Mucosa of descending colon (tissue), 3 donors: ENCODE measurements at places on chromosomes 2 and 18.

- DNase-seq: no peak
Observed at GRCh38 chr18:26057344-26057773, 33.1 kb downstream of the SS18 start.

- no peak for DNase-seq
Observed at GRCh38 chr18:46252759-46253158, 148.6 kb downstream of the HAUS1 start.

- DNase-seq: no peak
Observed at GRCh38 chr2:9110893-9111569, 95.6 kb upstream of the ASAP2 start.

DNA sequence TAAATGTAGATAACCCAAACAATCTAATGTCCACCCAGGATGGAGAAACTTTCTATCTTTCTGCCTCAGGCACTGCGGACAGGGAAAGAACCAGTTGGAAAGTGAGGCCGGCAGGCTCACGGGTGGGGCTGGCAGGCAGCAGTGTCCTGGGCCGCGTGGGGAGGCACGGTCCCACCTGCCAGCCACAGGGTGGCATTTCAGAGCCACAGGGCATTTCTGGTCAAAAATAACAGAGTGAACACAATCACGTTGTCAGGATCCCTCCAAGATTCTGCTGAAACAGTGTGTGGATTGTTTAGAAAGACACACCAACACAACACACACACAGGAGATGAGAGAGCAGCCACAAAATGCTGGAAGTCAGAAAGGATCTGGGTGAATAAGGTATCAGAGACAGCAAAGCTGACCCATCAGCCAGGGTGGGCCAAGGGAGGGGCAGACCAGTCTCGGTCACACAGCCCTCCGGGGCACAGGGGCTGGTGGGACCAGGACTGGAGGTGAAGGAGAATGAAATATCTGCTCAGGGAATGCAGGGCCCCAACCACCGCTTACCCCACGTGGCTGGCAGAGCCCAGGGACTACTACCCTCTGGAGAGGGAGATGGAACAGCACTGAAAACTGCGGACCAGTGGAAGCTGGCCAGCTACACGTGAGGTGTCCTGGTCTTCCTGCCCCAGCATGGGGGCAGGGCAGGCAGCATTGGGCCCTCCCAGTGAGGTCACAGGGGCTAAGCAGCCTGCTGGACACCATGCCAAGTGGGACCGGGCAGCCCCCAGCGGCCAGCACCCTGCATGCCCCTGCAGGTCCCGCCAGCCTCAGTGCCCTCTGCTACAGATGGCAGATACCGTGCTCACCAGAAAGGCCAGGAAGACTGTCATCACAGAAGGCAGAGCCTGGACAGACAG is 173.9 kb downstream of the HDAC4 start:
- DNase-seq: no peak

GRCh38 chr2:144159240-144159639 is 360.7 kb downstream of the ZEB2 start:
- no peak for DNase-seq

DNA sequence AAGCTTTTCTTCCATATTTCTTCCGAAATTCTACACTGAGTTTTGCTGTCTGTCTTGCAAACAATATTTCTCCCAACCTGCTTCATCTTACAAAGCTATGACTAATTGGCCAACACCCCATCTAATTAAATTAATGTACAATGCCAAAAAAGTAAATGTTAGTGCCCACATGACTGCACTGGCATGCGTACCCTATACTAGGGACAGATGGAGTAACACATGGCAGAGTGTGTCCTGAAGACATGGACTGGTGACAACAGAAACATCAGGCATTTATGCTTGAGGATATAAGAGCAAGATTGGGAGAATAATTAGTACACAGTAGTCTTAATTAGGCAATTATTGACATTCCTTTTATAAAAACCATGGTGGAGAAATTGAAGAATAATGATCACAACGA is 66.8 kb downstream of the MREG start:
- no peak for DNase-seq

- no peak for DNase-seq
Observed at GRCh38 chr18:9380621-9381395, 46.2 kb downstream of the TWSG1 start.

- DNase-seq: no peak
Observed at GRCh38 chr2:25177211-25177611, 8.8 kb upstream of the POMC start.

DNA sequence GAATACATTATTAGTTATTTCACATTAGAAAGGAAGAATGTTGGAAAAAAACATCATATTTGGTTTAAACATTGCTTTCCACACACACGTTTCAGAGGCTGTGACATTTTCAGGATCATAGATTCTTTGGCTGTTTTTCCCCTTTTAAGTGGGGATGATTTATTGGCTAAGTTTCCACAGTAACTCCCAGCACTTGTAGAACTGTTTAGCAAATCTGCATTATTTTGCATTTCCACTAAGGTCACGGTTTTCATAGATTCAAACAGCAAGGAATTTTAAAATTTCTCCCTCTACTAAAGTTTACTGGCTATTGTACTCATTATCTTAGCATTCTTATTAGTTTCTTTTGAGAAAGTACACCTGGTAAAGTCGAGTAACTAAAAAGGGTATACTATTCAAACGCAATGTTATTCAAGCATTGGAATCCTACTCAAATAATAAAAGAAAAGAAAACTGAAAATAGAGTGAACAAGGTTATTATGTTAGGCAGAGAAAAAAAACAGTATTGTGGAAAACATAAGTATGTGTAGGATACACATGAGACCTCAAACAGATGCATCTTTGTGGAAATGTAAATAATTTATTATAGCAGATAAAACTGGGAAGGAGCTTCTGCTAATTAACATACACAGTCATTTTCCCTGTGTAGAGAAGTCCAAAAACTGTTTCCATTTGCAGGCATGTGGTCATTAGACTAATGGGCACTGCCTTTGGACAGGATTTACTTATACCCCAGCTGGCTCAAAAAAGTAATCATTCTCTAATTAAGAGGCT is 633.8 kb downstream of the NRXN1 start:
- DNase-seq: no peak

- no peak for DNase-seq
Observed at GRCh38 chr2:144067506-144067905, 452.4 kb downstream of the ZEB2 start.

- DNase-seq: no peak
Observed at GRCh38 chr2:30439296-30439695, 7.8 kb upstream of the LCLAT1 start.

DNA sequence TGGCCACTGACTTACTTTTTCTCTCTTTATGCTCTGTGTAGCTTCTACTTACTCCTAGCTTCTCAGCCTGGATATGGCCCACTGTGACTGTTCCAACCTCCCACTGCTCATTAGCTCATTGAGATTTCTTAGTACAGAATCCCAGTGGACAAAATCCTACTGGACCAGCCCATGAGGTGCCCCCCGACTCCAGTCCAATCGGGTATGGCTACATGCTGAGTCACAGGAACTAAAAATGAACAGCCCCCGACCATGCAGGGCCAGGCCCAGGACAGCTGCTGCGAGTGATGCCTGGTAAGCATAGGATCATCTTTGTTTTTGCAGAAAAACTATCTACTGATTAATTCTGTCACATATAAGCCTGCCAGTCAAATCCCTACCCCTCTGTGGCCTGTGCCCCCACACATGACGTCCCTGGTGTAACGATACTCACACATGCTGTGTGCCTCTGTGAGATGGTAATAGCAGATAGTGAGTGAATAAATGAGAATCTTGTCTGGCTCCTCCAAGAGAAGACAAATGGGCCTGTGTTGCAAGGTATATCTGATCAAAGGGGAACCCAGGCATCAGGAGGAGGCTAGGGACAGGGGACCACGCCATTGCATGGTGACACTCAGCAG is 85.9 kb upstream of the KLF7 start:
- DNase-seq: no peak

GRCh38 chr18:13378150-13378549 is 159.6 kb downstream of the LDLRAD4 start:
- DNase-seq: no peak

DNA sequence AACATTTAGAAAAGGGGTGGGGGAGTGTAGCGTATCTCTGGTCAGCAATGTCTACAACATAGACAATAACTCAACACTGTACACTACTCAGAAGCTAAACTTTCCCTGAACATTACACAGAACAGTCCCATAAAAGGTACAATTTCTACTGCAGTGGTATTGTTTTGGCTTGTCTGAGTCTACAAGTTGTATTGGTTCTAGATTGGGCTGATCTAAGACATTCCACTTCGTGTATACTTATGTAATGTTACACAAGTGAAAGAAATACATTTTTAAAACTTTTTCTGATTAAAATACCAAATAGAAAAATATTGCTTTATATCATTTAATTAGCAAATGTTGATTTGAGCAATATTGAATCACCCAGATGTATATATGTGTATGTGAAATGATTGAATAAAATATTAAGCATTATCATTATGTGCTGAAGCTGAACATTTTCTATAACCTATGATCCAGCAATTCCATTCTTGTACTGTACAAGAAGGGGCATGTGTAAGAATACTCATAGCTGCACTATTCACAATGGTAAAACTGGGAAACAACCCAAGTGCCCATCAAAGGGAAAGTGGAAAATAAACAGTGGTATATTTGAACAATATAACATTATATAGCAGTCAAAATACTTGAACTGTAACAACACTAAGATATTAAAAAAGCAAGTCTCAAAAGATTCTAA is 52.4 kb downstream of the VSNL1 start:
- no peak for DNase-seq

- no peak for DNase-seq
Observed at GRCh38 chr2:68719912-68720311, 14.7 kb upstream of the ARHGAP25 start.

- no peak for DNase-seq
Observed at GRCh38 chr2:138922973-138923563, 142.9 kb upstream of the NXPH2 start.

DNA sequence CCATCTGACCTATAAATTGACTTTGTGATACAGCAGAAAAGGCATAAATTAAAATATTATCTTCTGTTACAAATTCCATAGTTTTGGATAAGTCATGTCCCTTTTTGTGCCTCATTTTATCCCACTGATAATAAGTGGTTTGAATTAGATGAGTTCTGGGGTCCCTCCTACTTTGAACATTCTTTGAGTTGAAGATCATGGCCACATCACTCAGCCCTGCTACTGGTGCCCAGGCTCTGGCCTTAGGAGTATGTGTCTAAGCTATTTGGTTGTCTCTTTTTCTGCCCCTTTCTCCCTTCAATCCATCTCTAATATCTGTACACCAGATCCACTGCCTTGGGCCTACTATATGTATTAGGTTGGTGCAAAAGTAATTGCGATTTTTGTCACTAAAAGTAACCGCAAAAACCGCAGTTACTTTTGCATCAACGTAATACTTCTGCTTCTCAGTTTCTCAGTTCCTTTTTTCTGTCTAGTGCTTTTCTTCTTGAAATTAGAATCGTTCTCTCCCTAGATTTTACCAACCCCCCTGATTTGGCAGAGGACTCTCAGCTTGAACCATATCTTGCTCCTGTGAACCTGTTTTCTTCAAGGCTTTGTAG is 362.5 kb upstream of the TNP1 start:
- DNase-seq: no peak

DNA sequence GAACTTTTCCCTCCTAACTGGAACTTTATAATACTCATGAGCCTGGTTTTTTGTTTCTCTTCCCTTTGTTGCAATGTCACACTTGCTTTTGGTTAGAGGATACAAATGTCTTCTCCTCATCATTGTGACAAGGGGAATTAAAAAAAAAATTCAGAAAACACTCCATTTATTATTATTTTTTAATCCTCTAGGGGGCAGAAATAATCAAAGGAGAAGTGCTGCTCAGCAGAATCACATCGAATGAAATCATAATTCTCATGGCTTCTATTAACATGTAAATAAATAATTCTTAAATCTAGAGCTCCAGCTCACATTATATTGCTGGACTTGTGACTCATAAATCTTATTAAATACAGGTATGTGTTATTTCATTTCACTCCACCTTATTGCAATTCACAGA is 273.8 kb downstream of the TRIB2 start:
- DNase-seq: no peak

DNA sequence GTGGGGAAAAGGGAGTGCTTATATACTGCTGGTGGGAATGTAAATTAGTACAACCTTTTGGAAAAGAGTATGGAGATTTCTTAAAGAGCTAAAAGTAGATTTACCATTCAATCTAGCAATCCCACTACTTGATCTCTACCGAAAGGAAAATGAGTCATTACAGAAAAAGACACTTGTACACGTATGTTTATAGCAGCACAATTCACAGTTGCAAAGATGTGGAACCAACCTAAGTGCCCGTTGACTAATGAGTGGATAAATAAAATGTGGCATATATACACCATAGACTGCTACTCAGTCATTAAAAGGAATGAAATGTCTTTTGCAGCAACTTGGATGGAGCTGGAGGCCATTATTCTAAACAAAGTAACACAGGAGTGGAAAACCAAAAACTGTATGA is 29.5 kb downstream of the FLACC1 start:
- DNase-seq: no peak

DNA sequence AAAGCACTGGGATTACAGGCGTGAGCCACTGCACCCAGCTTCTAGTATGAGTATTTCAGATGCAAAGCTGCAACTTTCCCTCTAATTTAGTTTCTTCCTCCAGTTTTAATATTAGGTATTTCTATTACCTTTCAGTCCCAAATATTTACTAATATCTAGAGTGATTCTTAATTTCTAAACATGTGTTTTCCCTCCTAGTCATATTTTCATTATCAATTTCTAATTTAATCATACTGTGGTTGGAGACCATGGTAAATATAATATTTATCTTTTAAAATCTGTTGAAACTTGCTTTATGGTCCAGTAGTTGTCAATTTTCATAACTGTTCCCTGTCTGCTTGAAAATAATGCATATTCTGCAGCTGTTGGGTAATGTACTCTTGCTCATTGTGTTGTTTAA is 245.9 kb upstream of the REV1 start:
- no peak for DNase-seq

DNA sequence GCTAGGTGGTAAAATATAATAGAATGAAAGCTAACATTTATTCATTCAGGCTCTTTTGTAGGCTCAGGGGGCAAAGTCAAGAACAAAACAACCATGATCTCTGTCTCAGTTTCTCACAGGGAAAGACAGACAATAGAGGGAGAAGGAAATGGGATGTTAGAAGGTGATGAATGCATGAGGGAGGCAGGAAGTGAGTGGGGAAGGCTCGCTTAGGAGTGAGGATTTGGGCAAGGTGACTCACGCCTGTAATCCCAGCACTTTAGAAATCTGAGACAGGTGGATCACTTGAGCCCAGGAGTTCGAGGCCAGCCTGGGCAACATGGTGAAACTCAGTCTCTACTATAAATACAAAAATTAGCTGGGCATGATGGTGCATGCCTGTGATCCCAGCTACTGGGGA is 88.4 kb downstream of the CTIF start:
- DNase-seq: no peak

- no peak for DNase-seq
Observed at GRCh38 chr2:19045151-19045550, 313.3 kb downstream of the OSR1 start.
